GM10248 (cell line): ENCODE measurements at places on chromosomes 1 and 21.

DNA sequence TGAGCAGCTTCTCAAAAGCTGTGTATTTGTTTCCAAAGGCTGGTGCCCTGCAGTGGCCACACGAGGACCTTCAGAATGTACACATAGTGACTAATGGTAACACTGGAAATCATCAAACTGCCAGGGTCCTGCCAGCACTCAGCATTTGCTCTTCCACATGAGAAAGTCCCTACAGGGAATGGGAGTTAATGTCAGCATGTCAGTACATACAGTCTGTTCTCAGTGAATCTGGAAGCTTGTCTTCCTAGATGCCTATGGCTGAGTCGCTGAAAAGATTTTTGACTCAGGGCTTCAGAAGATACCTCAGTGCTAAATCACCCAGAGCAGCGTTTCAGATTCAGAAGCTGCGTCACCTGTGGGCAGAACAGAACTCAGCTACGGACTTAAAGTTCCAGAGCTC, 108.2 kb downstream of the CDC7 start:
- no peak for DNase-seq

DNA sequence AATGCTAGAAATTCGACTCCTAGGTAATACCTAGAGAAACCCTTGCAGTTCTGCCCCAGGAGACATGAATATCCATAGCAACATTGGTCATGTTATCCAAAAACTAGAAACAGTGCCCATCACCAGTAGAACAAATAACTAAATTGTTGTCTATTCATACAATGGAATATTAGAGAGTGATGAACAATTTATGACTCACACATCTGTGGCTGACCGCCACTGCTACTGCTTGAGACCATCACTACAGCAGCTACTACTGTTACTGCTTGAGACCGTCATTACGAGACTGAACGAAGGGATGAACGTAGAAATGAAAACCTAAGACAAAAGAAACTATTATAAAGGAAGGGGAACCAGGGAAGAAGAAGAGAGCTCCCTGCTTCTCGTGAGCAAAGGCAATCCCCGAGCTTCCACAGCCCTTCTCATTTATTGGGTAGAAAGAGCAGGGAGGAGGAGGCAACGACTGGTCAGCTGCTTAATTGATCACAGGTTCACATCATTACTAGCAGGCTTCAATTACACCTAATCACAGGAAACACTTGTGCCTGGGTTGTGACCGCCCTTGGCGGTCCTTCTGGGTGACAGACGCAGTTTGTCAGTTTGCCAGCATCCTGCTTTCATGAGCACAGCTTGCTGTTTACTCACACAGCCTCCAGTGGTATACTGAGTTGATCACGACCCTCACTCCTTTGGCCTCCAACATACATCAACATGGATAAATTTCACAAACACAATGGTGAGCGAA, 14.1 kb upstream of the PADI4 start:
- DNase-seq = no peak

DNA sequence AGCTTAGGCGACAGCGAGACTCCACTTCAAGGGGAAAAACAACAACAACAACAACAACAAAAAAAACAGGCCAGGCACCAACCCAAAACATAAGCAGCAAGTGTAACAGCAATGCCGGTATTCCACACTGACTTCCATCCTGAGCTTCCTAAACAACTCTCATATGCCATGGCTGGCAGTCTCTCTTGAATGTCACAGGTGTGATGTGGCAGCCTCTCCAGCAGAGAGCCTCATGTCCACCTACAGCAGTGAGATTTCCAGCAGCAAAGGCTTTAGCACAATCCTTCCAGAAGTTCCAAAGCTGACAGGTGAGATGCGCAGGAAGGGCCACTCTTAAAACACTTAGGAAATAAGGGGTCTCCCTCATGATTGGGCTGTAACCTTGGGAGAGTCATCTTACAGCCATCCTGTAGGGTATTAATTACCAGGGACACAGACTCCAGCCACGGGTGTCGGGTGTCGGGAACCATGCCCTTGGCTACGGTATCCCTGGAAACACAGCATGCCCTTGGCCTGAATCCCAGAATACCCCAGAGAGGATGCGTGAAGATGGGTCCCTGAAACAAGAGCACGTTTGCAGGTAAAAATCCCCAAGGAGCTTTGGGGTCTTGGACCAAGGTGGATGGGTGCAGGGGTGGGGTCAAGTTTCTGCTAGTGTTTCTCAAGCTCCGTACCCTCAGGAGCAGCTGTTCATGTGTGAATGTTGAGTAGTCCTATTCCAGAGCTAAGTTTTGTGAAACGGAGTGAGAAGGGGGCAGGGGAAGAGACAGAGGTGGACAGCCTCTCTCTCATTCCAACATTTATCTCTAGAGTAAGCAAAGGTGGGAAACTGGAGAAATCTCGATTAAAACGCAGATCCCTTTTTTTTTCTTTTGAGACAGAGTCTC, 31.4 kb downstream of the CLSTN1 start:
- no peak for DNase-seq

- no peak for DNase-seq
Measured at GRCh38 chr1:25707280-25708016, 90.9 kb downstream of the MAN1C1 start.

GRCh38 chr1:57591842-57592241, 168.0 kb upstream of the DAB1 start:
- no peak for DNase-seq

DNA sequence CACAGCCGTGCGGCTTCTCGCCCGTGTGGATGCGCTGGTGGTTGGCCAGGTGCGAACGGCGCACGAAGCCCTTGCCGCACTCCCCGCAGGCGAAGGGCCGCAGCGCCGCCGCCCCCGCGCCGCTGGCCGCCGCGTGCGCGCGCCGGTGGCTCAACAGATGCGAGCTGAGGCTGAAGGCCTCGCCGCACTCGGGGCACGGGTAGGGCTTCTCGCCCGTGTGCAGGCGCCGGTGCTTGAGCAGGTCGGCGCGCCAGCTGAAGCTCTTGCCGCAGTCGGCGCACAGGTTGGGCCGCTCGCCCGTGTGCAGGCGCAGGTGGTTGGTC, 24.9 kb downstream of the ZNF697 start:
- DNase-seq = no peak

DNA sequence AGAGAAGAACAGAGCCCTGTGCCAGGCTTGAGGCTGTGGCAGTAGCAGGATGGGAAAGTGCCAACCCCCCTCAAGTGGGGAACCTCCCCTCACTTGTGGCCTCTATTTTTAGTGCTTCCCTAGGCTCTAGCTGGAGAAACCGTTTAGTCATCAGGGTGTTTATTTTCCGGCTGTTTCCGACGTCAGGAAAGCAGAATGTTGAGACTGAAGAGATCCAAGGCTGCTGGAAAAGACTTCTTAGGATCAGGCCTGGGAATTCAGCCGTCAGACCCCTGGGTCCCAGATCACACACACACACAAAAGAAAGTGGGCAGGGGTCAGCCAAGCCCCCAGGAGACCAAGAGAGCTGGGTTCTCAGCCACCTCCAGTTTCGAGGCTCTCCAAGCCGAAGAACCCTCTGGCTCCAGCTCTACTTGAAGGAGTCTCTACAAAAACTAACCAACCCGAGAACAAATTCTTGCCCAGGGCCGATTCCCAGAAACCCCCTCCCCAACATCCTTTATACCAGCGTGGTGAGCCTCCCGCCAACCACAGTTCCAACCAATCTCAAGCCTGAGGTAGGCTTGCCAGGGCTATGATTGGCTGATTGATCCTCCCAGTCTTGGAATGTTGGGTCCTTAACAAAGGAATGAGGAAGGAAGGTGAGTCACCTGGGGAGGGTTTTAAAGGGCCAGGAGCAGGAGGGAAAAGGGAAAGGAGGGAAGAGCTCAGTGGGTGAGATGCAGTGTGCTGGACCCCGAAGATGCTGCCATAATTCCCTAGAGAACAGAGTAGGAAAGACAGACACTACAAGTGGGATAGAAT, 2.5 kb upstream of the MEF2D start:
- DNase-seq = no peak

- DNase-seq = no peak
Measured at GRCh38 chr1:220007438-220007837, 38.9 kb downstream of the EPRS1 start.

DNA sequence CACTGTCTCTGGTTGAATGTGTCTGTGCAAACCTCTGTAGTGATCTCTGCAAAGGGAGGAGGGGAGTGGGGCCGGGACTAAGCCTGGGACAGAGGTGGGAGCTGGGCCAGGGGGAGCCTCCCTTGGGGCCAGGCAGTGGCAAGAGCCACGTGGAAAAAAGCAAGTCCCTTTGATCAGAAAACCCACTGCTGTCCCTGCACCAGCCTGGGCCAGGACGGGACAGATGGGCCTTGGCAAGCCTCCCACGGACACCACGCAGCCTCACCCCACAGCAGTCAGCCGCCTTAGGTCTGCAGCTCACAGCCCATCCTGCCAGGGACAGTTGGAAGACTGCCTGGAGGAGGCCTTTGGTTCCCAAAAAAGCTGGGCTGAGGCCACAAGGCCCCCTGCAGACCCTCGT, 11.7 kb upstream of the TRAPPC10 start:
- DNase-seq = no peak

DNA sequence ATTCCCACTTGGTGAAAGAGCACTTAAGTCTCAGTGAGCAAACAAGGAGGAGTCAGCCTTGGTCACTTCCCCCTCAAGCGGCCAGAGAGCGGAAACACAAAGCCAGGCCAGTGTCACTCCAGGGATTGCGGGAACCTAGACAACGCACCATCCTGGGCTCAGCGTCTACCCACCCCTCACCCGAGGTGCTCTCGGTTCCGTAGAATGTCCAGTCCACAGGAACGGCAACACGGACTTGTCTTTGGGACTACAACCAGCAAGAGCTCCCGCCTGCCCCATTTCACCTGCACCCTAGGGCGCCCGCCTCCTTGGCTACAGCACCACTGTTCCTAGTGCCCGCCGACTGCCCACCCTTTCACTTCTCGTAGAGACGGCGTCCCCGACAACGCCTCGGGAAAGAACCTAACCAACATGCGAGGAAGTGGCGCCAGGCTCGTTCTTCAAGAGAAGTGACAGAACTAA, 509 bp downstream of the GDAP2 start:
- DNase-seq = peak; percentile 32
